ENCODE measurements at places on chromosomes 11 and 22.
A peak's percentile ranks its signal among the peaks of the same experiment; 100 is the strongest.

- no peaks in the 10 kb centered on the region for H3K27me3 ChIP-seq
- H3K4me1 ChIP-seq, result no peaks in the 10 kb centered on the region
- no peaks in the 10 kb centered on the region for H3K36me3 ChIP-seq
- no peak overlapping the region for H3K27ac ChIP-seq
Observed at GRCh38 chr11:16382638-16383380, 26.5 kb upstream of the SOX6 start.

DNA sequence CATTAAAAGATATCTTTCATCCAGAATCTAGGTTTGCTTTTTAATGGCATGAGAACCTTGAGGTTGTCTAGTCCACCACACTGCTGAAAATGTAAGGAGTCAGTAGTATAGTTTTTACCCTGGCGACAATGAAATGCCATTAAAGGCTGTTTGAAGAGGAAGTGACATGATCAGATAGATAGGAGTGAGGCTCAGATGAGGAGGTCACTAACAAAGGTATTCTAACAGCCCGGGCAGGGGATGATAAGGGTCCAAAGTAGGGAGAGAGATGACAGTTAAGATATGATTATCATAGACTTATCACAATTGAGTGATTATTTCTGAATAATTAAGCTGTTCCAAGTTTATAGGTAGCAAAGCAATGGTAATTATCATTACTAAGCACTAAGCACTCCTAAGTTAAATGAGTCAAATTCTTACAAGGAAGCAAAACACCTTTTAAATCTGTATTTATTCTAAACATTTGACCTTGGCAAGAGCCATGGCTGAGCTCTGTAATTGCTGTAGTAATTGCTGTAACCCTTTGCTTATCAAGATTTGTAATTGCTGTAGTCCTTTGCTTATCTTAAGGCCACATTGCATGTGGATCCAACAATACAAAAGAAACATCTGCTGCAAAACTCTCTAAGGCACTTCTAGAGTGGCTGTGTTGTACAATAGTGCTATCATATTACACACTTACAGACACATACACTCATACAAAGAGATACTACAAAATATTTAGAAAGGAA is 92.6 kb downstream of the ENTHD1 start:
- no peak overlapping the region for H3K27ac ChIP-seq
- H3K36me3 ChIP-seq, result peaks cover 11% of the 10 kb centered on the region
- DNase-seq, result no peak

GRCh38 chr11:384511-384910 is 9.5 kb upstream of the PKP3 start:
- no peak for DNase-seq
- H3K4me3 ChIP-seq, result no peak overlapping the region
- peaks cover 6% of the 10 kb centered on the region for H3K4me1 ChIP-seq
- H3K36me3 ChIP-seq, result no peaks in the 10 kb centered on the region

DNA sequence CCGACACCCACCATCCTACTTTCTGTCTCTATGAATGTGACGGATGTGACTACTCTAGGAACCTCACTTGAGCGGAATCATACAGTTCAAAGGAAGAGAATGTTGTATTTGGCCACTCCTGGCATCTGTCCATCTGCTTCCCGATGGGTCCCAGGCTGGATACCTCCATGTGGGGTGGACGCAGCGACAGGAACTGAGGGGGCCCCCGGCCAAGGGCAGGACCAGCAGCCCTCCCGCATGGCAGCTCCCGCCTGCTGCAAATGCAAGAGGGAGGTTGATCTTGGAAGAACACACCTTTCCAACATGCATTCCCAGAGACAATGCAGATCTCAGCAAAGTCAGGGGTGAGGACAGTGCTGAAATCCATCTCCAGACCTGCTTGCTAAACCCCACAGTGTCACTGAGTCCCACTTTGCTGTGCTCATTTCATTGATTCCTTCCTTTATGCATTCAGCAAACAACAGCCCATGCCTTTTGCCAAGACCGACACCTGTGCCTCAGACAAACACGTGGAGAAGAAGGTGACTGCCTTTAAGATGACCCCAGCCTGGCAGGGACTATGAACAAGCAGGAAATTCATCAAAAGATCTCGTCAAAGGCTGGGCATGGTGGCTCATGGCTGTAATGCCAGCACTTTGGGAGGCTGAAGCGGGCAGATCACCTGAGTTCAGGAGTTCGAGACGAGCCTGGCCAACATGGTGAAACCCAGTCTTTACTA is 246.2 kb downstream of the CTTN start:
- no peak overlapping the region for H3K27ac ChIP-seq
- no peak overlapping the region for H3K4me3 ChIP-seq
- peaks cover 2% of the 10 kb centered on the region for H3K27me3 ChIP-seq
- H3K4me1 ChIP-seq, result no peaks in the 10 kb centered on the region
- DNase-seq, result no peak

DNA sequence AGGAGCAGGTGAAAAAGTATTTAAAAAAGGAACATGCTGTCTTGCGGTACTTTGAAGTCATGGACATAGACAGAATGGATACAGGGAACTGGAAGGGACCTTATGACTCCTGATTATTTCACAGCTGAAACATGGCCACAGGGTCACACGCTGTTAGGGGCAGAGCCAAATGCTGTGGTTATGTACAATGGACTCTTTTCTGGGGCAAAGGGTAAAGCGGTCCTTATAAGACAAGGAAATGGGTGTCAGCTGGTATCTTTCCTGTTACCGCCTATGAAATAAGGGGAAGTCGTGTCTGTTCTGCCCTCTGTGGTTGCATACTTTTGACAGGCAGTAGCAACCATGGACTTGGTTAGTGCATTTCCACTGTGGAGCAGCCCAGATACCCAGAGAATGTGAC is 12.8 kb upstream of the ST14 start:
- peaks cover 11% of the 10 kb centered on the region for H3K4me1 ChIP-seq
- peak; percentile 29 for DNase-seq
- H3K27me3 ChIP-seq, result no peaks in the 10 kb centered on the region

DNA sequence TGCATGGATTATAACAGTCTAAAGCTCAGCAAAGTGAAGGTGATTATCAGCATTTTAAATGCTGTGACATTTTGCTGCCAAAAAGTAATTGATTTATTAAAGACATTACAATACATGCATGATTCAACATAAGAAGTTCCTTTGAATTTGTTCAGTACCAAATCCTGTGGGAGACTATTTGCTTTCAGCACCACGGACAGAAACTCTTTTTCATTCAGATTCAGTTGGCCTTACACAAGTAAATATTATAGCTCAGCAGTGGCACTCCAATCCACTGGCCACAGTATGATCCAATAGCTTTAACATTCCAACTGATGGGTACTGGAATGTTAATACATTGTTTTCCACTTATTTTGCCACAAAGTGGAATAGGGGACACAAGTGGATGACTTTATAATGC is 806.7 kb downstream of the NTM start:
- H3K27me3 ChIP-seq, result no peaks in the 10 kb centered on the region
- no peak overlapping the region for H3K4me3 ChIP-seq
- H3K36me3 ChIP-seq, result no peaks in the 10 kb centered on the region
- DNase-seq, result no peak
- no peak overlapping the region for H3K27ac ChIP-seq
- no peaks in the 10 kb centered on the region for H3K4me1 ChIP-seq

GRCh38 chr11:62370743-62371440 is 33.6 kb downstream of the ASRGL1 start:
- H3K27ac ChIP-seq, result peak overlapping the region; percentile 86
- no peaks in the 10 kb centered on the region for H3K27me3 ChIP-seq
- peak overlapping the region; percentile 64 for H3K4me3 ChIP-seq

DNA sequence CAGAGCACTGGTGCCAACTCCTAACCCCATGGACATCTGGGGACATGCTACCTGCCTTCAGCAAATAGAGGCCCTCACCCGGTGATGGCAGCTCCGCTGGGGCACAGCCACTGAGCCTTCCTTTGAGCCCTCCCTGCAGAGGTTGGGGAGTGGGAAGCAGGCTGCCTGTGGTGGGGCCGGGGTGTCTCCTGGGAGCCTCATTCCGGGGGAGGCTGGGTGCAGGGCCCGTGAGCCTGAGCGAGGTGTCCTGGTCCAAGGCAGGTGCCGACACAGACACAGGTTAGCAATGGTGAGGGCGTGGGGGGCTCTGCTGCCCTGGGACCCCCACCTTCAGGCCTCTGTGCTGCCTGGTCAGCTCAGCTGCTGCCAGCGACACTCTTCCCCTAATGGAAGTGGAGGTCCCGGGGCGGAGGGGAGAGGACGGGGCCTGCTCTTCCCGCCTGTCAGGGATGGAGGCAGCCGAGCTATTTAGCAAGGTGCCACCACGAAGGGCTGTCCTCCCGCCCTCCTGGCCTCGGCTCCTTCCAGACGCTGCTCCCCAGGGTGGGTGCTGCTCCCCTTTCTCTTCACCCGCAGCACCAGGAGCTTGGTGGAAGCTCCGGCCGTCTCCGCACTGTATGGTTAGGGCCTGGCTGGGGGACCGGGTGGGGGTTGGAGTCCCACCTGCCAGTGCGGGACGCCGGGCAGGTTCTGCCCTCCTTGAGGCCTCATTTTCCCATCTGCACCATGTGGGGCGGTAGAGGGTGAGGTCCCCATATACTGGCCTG is 11.2 kb downstream of the TSPAN4 start:
- no peaks in the 10 kb centered on the region for H3K36me3 ChIP-seq
- no peaks in the 10 kb centered on the region for H3K27me3 ChIP-seq
- no peak for DNase-seq

DNA sequence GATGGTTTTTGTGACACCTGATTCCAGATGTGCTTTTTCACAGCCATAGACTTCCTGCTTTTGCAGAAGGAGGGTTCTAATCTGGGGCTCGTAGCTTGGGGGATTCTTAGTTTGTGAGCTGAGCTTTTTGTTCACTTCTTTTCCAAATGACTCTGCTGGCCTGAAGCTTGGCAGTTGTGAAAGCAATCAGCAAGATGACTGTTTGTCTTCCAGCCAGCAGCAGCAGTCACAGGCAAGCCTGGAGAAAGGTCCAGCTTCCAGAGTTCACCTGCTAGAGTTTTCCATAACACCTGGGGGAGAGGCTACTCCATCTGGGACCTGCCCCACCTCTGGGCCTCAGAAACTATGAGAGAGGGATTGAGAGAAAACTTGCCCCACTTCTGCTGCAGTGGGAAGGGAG is 4.1 kb downstream of the MARK2 start:
- H3K4me3 ChIP-seq, result no peak overlapping the region
- no peak for DNase-seq
- H3K27me3 ChIP-seq, result no peaks in the 10 kb centered on the region
- H3K27ac ChIP-seq, result peak overlapping the region; percentile 63
- peaks cover 70% of the 10 kb centered on the region for H3K4me1 ChIP-seq
- peaks cover 61% of the 10 kb centered on the region for H3K36me3 ChIP-seq

DNA sequence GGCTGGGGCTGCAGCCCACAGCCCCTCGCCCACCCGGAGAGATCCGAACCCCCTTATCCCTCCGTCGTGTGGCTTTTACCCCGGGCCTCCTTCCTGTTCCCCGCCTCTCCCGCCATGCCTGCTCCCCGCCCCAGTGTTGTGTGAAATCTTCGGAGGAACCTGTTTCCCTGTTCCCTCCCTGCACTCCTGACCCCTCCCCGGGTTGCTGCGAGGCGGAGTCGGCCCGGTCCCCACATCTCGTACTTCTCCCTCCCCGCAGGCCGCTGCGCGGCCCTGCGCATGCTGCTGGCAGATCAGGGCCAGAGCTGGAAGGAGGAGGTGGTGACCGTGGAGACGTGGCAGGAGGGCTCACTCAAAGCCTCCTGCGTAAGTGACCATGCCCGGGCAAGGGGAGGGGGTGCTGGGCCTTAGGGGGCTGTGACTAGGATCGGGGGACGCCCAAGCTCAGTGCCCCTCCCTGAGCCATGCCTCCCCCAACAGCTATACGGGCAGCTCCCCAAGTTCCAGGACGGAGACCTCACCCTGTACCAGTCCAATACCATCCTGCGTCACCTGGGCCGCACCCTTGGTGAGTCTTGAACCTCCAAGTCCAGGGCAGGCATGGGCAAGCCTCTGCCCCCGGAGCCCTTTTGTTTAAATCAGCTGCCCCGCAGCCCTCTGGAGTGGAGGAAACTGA is 731 bp downstream of the GSTP1 start:
- peaks cover 20% of the 10 kb centered on the region for H3K27me3 ChIP-seq
- H3K4me3 ChIP-seq, result peak overlapping the region; percentile 78
- DNase-seq, result peak; percentile 55
- peaks cover 37% of the 10 kb centered on the region for H3K36me3 ChIP-seq
- H3K27ac ChIP-seq, result peak overlapping the region; percentile 79
- H3K4me1 ChIP-seq, result peaks cover 47% of the 10 kb centered on the region

- H3K36me3 ChIP-seq, result peaks cover 46% of the 10 kb centered on the region
- DNase-seq, result no peak
- H3K4me3 ChIP-seq, result no peak overlapping the region
- H3K27me3 ChIP-seq, result no peaks in the 10 kb centered on the region
- no peak overlapping the region for H3K27ac ChIP-seq
Observed at GRCh38 chr22:46352691-46353386, 17.3 kb downstream of the TRMU start.

- H3K4me1 ChIP-seq, result peaks cover 9% of the 10 kb centered on the region
- no peak overlapping the region for H3K4me3 ChIP-seq
- H3K36me3 ChIP-seq, result no peaks in the 10 kb centered on the region
Observed at GRCh38 chr11:34601085-34601444, 19.8 kb upstream of the EHF start.

DNA sequence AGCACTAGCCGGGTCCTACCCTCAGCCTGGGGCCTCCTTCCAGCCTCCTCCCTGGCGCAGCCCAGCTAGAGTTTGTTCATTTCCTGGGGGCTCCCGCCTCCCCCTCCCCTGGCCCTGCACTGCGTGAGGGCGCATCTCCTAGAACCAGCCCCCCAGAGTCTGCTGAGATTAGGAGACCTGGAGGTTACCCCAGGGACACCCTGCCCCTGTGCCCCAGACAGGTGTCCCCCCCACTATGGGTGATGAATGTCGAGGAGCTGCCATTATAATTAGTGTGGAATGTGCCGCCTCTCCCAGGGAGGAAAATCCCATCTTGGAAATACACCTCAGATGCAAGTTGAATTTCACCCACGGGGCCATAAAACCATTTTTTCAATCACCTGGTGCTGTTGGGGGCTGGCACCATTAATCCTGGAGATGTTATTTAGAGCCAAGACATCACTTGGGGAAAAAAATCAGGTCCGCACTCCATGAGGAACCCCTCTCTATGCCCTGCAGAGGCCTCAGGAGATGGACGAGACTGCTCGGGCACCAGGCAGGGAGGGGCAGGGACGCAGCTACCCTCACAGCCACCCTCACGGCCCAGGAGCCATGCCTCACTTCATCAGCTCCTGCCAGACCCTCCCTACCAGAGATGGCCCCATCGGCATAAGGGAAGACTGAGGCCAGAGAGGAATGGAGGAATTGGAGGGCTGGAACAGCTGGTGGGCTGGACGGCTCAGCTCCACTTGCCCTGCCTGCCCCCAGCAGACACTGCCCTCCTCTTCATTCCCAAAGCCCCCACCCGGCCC is 197.5 kb downstream of the IGLL1 start:
- no peaks in the 10 kb centered on the region for H3K27me3 ChIP-seq
- no peak overlapping the region for H3K4me3 ChIP-seq
- no peak overlapping the region for H3K27ac ChIP-seq
- no peaks in the 10 kb centered on the region for H3K36me3 ChIP-seq

GRCh38 chr11:17734986-17735817 is 621 bp downstream of the KCNC1 start:
- no peaks in the 10 kb centered on the region for H3K36me3 ChIP-seq
- H3K27me3 ChIP-seq, result peaks cover 44% of the 10 kb centered on the region
- H3K4me1 ChIP-seq, result peaks cover 3% of the 10 kb centered on the region
- peak; percentile 62 for DNase-seq
- H3K4me3 ChIP-seq, result no peak overlapping the region
